T-cell (primary cell): ENCODE measurements at places on chromosomes 2 and 18. TPM values are rescaled to one million over a fixed set of nuclear protein-coding genes. Genes with fewer than 3 reads are reported as not detected.

CTNNA2 gene
- total RNA-seq, result not detected

DSG4 gene
- total RNA-seq, result not detected

CCDC148 gene
- not detected for total RNA-seq

TDRD15 gene
- not detected for total RNA-seq

DNA sequence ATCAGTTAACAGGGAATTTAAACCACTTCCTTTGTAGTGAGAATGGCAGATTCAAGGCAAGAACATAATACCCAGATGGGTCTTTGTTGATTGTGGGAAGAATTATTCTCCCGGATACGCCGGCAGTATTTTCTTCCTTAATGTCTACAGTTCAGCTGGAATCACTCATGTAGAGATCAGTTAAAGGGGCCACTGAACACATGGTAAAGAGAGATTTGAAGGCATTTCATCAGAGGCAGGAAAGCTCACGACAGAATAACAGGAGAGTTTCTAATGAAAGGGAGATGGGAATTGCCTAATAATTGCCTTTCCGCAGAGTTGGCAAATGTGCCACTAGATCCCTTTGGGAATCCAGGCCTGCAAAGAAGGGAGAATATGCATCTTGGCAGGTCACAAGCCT, 327.7 kb upstream of the ZNF804A start:
- no peaks in the 10 kb centered on the region for H3K27me3 ChIP-seq
- no peak for DNase-seq
- H3K4me1 ChIP-seq, result no peaks in the 10 kb centered on the region
- H3K36me3 ChIP-seq, result no peaks in the 10 kb centered on the region
- no peak overlapping the region for H3K4me3 ChIP-seq

DNA sequence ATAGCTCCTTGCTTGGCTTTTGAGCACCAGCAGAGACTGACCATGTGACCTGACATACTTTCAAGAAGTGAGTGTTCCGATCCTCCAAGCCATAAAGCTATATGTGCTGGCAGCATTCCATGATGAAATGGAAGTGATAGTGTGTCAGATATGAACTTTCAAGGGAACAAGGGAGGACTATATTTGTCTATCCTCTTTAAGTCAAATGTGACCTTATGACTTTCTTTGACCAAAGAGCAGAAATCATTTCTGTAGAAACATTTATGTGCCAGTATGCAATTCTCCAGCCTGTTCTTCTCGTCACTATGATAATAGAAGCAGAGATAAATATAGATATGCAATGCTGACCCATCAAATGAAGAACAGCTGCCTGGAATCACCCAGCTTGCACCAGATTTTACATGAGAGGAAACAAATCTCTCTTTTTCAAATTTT, 14.4 kb downstream of the HYCC2 start:
- peaks cover 4% of the 10 kb centered on the region for H3K36me3 ChIP-seq
- H3K27me3 ChIP-seq, result no peaks in the 10 kb centered on the region
- peaks cover 2% of the 10 kb centered on the region for H3K4me1 ChIP-seq
- no peak overlapping the region for H3K27ac ChIP-seq

- H3K4me1 ChIP-seq, result no peaks in the 10 kb centered on the region
- no peak for DNase-seq
- H3K4me3 ChIP-seq, result no peak overlapping the region
- H3K27ac ChIP-seq, result no peak overlapping the region
Measured at GRCh38 chr2:222545823-222546795, 109.8 kb downstream of the FARSB start.
